ENCODE measurements at places on chromosomes 1 and 21. TPM values are rescaled to one million over a fixed set of nuclear protein-coding genes. Genes with fewer than 3 reads are reported as not detected.

DNA sequence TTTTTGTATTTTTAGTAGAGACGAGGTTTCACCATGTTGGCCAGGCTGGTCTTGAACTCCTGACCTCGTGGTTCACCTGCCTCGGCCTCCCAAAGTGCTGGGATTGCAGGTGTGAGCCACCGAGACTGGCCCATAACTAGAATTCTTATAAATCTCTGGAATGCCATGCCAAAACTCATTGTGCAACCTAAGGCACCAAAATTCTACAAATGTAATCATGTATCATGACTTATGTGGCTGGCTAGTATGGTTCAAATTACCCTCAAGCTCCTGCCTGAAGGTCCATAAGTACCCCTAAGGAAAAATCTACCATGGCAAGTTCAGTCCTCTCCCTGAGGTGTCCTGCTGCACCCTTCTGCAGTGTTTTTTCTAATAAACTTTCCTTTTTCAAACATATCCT, 63.8 kb upstream of the CSF1 start:
- no peak for DNase-seq

DNA sequence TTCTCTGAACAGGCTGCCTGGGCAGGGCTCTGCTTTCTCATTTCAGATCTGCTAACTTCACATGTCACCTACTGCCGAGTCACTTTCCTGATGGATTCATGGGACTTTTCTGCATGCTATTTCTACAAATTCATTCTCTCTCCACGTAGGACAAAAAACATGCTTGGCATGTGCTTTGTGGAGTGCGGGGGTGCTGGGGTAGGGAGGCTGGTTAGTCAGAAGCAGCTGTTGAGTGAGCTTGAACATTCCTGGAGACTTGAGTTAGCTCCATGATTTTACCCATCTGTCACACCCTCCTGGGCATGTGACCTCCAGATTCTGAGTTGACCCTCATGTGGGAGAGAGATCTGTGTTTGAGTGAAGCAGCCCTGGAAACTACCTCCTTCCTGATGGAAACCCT, 71.4 kb downstream of the UCK2 start:
- peak; percentile 92 for DNase-seq

DNA sequence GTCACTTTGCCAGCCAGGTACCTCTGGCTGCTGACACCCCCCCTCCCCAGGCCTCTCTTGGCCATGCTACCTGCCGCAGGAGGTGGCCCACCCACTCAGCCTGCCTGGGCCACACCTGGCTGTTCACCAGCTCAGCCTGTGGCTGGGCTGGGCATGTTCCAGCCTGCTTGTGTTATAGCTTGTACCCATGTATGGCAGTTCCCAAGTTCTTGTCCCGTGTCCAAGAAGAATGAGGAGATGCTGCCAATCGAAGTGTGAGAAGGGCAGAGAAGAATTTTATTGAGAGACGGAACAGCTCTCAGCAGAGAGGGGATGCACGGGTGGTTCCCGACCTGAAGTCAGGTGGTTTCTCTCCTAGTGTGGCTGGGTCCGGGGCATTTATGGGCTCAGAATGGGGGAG, 3.9 kb upstream of the MMEL1 start:
- DNase-seq, result no peak

- no peak for DNase-seq
Measured at GRCh38 chr1:101060992-101061391, 35.4 kb upstream of the DPH5 start.

- no peak for DNase-seq
Measured at GRCh38 chr1:17089506-17089905, 29.7 kb downstream of the PADI2 start.

GRCh38 chr1:82463951-82464350, 663.2 kb downstream of the ADGRL2 start:
- no peak for DNase-seq

DNA sequence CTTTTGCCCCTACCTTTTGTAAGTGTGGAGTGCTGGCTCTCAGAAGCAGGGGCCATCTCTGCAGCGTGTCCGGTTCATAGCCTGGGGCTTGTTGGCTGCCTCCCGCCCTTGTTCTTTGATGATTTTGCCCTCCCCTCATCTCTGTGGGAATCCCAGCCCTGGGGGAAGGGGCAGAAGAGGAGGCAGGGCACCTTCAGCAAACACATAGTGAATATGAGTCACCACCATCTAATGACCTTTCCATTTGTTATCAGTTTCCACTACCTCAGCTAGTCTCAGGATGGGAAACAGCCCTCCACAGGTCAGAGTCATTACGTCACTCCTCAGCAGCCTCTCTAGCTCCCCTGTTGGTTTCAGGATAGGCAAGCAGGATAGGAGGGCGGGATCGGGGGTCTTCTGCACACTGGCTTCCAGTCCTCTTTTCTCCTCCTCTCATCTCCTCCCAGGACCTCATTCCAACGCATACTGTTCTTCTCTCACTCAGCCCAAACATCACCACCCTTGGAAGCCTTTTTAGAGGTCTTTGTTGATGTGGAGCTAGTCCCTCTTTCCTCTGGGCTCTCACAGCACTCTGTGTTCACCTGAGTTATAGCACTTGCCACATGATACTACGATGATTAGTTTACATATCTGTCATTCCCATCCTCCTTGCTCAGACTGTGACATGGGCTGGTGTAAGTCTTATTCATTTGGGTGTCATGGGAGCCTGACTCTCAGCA, 15.8 kb downstream of the GADD45A start:
- peak; percentile 55 for DNase-seq

S100A5 gene
- total RNA-seq, result 2.4 TPM

C21orf58 gene
- total RNA-seq, result 11.5 TPM

Measured in HT1080 (cell line).